Glutamatergic neuron (in vitro differentiated cells): ENCODE measurements at places on chromosomes 6 and 20.
A peak's percentile ranks its signal among the peaks of the same experiment; 100 is the strongest.

- DNase-seq = no peak
These were observed 469 bp downstream of the STX16 start for GRCh38 chr20:58651559-58651945.

- no peak for DNase-seq
These were observed 176.4 kb upstream of the MYLIP start for GRCh38 chr6:15952231-15953151.

DNA sequence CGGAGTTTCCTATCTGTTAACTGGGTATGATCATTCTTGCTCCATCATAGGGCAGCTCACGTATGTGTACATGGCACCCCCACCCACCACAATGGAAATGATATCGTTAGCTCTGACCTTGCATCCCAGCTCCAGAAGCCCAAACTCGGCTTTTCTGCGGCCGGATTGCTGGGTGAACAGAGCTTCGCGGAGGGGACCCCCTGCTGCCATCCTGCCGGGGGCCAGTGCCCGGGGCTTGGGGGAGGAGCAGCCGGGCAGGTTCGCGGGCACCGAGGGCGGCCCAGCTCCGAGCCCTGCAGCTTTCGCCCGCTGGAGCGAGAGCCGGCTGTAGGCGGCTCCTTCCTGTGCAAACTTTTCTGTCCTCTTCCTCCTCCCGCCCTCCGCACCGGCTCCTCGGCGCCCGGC is 24.9 kb upstream of the FUCA2 start:
- peak; percentile 34 for DNase-seq

DNA sequence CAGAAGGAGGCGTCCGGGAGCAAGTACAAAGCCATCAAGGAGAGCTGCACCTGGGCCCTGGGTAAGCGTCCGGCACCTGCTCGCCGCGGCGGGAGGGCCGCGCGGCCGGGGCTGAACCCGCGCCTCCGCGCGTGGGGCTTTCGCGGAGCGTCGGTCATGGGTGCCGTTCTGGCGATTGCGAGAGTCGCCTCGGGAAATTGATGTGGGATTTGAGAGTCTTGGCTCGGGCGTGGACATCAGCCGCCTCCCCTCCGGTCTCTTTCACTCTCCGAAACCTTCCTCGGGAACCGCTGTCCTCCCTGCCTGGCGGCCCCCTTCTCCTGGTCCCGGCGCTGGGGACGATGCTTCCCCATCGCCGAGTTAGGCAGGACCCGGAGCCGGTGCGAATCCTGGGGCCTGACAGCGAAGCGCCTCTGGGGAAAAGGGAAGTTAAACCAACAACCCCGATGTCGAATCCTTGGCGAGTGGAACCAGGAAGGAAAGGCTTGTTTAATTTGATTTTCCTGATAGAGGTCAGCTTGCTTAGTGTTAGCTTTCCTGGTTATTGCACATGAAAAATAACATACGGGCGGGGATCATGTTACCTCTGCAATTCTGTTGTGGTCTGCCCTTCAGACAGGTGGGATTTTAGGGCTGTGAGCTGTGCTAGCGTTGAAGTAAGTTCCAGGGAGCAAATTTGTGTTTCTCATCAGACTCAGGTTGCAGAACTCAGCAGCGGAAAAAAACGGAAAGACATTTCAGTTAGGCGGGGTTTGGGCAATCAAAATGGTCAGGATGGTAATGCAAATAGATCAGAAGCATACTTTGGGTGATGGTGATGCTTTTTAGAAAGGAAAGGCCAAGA is 594 bp downstream of the ARFGEF3 start:
- peak; percentile 53 for DNase-seq

DNA sequence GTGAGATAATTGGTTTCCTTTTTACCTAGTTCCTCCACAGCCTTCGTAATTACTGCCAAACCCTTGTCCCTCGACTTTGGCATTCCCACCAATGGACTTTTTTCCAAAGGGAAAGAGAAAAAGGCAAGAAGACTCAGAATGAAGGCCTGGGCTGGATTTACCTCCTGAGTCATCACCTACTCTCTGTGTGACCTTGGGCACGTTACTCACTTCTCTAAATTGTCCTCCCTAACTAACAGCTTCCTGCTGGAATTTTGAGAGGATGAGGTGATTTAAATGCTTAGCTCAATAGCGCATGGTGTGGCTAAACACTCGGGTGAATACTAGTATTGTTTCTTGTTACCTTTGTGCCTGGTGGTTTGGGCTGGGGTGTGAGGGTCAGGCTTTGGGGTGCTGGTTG is 146.6 kb downstream of the DHX35 start:
- DNase-seq = no peak

DNA sequence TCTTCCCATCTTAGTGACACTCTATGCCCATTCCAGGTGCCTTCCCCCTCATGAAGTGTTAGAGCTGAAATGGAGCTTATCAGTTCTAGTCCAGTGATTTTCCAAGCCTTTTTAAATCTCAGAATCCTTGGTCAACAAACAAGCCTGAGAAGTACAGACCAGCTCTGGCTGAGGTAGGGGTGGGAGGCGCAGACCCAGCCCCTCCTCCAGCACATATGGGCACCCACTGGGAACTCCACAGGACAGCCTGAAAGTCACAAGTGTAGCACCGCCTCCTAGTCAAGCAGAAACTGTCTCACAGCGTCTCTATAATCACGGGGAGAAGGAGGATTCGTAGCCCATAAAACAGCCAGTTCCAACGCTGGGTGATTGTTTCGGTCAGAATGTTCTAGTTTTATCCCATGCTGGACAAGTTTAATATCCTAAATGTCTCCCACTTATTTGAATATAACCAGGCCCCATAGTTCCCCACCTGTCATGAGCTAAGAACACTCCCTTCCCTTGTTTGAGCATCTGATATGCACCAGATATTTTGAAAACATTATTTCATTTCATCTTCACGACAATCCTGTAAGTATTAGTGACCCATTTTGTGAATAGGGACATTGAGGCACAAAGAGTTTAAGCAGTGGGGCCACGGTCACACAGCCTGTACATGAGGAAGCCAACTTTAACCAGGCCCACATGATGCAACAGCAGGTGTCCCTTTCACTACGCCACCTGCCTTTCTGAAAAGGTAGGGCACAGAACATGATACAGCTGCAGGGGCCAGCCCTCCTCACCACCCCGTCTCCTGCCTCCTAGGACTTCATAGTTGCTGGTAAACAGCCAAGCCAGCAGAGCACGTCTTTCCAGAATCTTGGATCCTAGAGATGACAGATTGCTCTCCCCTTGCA is 40.1 kb downstream of the TRAF3IP2 start:
- no peak for DNase-seq

DNA sequence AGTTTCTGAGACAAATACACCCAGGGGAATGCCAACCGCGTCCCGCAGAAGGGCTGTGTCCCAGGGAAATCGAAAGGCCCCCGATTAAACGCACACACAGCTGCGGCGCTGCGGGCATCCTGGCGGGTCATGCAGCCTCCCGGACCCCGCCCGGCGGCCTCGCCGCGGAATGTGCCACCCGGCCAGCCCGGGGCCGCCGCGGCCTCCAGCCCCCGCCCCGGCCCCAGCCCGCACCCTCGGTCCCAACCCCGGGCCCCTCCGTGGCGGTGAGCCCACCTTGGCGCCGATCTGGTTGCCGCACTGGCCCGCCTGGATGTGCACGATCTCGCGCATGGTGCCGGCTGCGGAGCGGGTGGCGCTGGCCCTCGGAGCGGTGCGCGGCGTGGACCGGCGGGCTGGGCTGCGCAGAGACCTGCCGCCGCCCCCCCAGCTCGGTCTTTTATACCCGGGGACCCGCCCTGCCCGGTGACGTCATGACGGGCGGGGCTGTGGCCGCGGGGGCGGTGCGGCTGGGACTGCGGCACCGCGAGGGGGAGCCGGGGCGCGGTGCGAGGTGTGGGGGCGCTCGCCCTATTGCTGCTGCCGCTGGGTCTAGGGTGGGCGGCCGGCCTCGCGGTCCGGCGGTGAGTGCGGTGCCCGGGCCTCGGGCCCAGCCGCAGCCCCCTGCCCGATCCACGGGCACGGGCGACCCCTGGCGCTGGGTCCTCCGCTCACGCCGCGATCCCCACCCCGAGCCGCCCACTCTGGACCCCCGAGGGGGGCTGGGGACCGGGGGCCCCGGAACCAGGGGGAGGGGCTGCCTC is at the start of gene TUBB2A:
TSS of gene TUBB2A (minus strand) at position 414 of the 803 bp plus-strand sequence. CDS start at position 333, 81 bp downstream.
- peak; percentile 91 for DNase-seq

DNA sequence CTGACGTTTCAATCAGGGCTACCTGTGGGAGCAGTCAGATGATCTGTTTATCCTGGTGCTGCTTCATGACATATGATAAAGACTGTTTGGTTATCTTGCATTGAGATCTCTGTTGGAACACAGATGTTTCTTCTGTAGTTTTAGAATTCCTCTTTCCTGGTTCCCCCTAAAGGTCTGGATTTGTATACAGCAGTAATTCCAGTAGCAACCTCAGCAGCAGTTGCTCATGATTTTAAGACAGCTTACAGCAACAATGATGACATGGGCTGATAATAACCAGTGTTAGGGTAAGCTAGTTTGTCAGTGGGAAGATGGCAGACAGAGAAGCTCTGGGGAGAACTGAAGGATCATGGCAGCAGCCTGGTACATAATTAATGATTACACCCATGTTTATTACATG is 439.4 kb downstream of the PHF3 start:
- no peak for DNase-seq
